Karpas-422 (cell line): ENCODE measurements at places on chromosomes 16 and 17.

DNA sequence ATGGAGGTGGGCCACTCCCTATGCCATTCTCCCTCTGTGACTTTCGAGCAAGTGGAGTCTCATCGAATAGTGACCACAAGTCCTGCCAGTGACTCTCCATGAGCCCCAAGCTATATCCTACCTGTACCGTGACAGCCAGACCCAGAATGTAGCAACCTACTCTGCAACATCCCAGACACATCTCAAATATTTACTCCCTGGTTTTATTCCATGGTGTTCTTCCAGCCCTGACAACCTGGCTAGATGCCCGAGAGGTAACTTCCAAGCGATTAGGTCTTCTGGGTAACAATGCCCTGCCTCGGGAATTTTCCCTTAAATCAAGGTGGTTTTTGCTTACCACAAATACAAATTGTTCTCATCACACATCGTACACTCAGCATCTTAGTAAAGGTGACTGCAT lies 211.7 kb downstream of the ZFHX3 start:
- no peak for DNase-seq

DNA sequence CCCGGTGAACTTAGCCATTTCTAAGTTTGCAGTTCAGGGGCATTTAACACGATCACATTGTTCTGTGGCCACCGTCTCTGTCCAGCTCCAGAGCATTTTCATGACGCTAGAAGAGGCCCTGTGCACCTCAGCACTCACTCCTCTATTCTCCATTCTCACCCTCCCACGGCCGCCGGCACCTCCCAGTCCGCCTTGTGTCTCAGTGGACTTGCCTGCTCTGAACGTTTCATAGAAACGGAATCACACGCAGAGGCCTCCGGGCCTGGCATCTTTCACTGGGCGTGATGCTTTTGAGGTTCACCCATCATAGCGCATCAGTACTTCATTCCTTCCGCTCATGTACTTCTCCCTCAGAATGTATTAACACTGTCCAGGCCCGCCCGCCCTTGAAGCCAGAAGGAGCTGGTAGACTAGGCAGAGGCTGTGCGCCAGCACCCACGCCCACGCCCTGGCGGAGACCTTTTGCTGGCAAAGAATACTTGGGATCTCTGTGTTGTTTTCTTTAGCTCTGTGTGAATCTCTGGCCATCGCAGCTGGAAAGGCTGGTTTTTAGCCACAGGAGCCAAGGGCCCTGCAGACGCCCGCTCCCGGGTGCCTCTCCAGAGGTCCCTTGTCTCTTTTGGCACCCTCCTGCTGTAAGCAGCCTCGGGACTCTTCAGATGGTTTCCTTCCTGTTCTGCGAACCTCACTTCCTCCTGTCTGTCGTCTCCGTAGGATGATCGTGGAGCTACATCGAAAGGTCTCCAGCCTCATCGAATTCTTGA lies 23.4 kb upstream of the JPT2 start:
- no peak for DNase-seq

DNA sequence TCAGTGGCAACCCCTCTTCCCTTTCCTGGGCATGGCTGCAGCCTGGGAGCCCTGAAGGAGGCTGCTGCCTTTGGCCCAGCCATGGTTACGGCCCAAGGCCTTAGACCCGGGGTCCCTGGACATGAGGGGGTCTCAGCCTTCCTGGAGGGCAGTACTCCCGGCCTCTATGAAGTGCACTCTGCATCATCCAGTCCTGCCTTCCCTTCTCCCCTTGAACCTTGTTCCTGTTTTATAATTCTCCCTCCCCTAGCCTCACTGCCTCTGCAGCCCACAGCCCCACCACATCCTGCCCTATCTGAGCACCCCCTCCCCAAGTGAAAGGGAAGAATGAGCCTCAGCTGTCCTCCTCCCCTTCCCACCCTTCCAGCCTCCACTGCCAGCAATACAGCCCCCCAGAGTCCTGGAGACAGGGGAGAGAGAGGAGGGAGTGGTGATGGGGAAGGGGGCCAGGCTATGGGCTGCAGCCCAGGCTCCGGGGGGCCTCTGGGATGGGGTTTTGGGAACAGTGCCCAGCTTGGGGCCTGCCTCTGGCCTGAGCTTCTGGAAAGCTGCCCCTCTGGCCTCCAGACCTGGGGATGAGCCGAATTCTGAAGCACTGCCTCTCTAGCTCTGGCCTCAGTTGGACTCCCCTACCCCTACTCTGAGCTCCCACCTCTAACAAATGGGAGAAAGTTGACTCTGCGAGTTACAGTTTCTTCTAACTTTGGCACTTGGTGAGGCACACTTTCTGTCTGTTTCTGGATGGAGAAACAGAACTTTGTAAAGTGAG lies 7.6 kb downstream of the CCR7 start:
- DNase-seq, result no peak

GRCh38 chr16:1923299-1924034 lies 5.3 kb upstream of the HS3ST6 start:
- DNase-seq, result no peak

GRCh38 chr17:56142781-56143180 lies 10.5 kb upstream of the ANKFN1 start:
- no peak for DNase-seq

GRCh38 chr17:12463102-12463501 lies 202.6 kb upstream of the MYOCD start:
- DNase-seq, result no peak

DNA sequence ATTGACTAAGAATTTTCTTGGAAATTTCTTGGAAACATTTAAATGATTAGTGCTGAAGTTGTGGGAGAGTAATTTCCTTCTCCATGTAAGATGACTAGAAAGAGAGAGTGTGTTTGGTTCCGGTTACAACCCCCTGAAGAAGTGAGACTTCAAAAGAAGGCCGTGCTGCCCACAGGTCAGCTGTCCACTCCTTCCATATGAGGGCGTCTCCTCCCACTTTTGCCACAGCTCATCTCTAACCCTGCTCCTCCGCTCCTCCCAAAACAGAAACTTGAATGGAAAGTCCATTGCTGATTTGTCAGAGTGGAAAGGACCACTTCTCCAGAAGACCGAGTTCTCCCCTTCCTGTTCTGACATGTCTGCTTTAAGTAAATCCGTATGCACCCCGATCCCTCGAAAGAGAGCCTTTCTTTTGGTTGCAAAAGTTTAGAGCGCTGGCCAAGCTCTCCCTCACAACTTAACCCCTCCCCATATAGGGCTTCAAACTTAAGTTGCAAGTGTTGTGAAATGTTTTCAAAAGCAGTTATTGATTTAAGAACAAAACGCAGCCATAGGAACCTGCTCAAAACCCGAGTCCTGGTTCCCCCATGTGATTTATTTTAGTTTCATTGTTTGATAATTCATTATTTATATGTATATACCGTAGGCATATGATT lies 129.5 kb downstream of the SOCS1 start:
- no peak for DNase-seq

GRCh38 chr17:17728550-17729251 lies 47.4 kb downstream of the RAI1 start:
- DNase-seq, result no peak

DNA sequence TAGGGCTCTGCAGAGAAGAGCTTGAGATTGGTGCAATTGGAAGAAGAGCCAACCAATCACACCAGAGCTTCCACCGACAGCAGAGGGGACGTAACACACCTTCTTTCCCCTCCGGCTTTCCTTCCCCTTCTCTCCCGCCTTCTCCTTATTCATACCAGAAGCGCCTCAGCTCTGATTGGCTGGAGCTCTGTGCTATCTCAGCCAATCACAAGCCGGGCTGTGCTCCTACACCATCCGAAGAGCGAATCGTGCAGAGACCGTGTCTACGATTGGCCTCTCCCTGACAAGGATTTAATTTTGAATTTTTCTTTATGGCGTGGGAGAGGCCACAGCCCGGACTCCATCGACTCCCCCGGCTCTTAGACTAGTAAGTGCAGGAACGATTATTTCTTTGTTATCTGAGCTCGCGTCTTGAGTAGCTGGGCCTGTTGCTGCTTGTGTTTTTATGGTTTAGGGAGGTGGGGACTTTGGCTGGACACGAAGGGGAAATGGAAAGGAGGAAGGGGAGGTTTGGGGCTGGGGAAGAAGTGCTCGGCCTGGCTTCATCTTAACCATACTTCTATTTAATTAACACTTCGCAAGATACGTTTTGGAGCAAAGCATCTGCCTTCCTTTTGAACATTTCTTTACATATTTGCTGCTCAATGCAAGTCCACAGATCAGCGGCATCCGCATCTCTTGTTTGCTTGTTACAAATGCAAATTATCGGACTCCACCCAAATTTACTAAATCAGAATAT lies at the start of gene PRR11:
Gene PRR11 (plus strand): TSS at position 308 of the 739 bp plus-strand sequence. CDS start 14,007 bp downstream, outside the sequence.
- DNase-seq, result peak; percentile 99

DNA sequence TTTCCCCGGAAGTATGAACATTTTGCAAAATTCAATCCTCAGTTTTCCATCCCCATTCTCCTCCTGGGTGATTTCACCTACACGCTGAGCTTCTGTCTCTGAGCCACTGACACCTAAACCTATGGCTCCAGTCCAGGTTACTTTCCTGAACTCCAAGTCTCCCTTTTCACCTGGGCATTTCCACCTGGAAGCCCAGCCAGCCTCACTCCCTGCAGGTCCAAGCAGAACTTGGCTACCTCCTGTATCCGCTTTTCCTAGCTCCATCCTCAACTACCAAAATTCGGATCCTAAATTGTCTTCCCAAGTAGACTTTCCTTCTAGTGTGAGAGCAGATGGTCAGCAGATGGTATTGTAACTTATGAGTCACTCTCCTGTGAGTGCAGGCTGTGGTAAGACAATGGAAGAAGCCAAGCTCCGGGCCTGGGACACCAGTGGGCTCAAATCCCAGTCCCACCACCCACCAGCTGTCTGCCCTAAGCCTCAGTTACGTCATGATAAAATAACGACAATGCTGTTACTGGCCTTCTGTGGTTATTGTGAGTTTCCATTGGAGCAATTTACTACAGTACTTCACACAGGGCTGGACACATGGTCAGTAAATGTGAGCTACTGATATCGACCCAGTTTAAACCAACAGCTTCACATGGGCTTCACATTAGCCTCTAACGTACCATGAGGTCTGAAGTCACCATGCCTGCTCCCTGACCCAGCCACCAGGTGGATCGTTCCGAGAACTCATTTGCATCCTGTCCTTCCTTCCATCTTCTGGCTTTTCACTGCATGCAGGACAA lies 33.3 kb downstream of the PECAM1 start:
- no peak for DNase-seq

DNA sequence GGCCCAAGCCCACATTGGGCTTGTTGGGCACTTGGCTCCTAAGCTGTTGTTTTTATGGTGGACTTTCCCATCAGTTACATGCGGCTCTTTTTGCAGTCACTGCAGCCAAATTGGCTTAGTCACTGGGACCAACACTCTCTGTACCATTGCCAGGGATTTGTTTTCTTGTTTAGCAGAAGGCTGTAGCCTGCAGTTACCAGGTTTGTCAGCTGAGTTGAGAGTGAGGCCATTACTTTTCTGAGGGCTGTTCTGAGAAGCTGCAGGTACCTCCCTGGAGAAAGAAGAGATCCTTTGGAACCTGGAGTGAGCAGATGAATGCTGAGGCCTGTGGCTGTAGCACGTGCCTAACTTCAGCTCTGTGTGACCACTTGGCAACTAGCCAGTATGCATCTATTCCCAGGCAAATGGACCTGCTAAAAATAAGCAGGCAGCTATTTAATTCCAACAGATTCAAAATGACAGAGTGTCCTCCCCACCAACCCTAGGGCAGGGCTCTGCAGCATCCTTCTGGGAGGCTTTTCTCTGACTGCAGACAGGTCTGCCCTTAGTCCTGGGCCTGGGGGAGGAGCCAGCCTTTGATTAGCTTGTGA lies 12.9 kb downstream of the AKAP1 start:
- no peak for DNase-seq

GRCh38 chr16:67718668-67719047 lies 458 bp downstream of the GFOD2 start:
- DNase-seq, result peak; percentile 71

DNA sequence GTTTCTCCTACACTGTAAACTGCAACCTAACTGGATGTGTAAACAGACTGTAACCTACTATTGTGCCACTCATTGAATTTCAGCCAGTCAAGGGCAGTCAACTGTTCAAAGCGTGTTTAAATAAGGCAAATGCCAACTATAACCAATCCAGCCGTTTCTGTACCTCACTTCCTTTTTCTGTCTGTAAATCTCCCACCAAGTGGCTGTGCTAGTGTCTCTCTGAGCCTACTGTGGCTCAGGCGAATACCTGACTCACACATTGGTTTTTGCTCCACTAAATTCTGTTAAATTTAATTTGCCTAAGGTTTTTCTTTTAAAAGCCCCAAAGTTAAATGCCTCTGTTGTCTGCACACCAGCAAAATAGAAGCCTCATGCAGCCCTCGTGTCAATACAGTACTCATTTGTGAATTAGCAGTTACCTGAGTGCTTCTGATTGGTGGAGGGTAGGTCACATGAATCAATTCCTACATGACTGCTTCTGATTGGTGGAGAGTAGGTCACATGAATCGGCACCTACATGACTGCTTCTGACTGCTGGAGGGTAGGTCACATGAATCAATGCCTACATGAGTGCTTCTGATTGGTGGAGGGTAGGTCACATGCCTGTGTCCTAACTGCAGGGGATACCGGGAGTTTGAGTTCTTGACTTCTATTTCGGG lies 31.1 kb upstream of the CCR7 start:
- peak; percentile 68 for DNase-seq

DNA sequence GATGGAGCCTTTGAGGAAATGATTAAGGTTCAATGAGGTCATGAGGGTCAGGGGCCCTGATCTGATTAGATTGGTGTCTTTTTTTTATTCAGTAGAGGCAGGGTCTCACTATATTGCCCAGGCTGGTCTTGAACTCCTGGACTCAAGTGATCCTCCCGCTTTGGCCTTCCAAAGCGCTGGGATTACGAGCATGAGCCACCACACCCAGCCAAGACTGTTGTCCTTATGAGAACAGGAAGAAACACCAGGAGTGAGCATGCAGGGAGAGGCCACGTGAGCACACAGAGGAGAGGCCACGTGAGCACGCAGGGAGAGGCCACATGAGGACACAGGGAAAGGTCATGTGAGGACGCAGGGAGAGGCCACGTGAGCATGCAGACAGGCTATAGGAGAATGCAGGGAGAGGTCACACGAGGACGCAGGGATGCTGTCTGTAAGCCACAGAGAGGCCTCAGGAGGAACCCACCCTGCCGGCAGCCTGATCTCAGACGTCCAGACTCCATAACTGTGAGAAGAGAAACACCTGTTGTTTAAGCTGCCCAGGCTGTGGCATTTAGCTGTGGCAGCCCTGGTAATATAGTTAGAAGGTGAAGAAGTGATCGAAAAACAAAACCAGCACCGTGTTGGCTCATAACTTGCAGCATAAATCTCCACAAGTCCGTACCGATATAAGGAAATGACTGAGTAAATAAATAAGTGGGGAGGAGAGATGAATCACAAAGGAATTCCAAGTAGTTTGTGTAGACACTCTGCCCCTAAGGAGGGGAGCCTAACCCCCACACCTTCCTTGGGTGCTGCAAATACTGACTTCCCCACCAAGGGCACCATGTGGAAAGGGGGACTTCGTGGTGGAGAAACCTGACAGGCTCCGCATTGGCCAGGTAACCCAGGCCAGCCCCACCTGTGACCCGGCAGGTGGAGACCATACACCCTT lies 14.6 kb upstream of the CSNK1D start:
- DNase-seq, result no peak

DNA sequence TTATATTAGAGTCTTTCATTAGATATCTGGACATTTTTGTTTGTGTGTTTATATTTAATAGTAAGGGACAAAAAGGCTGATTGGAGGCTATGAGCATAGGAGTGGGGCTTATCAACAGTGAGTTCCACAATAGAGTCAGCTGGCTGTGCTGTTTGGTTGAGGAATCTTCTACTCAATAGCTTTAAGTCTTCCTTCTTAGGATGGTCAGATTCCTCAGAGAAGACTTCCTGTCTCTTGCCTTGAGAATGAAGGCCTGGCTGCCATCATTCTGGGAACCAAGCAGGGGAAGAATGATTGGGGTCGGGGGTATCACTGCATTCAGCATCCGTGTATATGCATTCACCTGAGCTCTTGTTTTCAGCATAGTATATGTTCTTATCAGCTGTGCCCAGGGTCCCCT lies 31.9 kb upstream of the ABCC11 start:
- no peak for DNase-seq
